Tibial nerve (tissue), 4 donors: ENCODE measurements at places on chromosomes 4 and X. TPM values are rescaled to one million over a fixed set of nuclear protein-coding genes. Genes with fewer than 3 reads are reported as not detected.

CAPN6 gene
- total RNA-seq: 1.3 TPM

ATOH1 gene
- not detected for total RNA-seq

AR gene
- total RNA-seq: 17.6 TPM

SH3TC1 gene
- 176 TPM for total RNA-seq

CSAG1 gene
- total RNA-seq: not detected

DNA sequence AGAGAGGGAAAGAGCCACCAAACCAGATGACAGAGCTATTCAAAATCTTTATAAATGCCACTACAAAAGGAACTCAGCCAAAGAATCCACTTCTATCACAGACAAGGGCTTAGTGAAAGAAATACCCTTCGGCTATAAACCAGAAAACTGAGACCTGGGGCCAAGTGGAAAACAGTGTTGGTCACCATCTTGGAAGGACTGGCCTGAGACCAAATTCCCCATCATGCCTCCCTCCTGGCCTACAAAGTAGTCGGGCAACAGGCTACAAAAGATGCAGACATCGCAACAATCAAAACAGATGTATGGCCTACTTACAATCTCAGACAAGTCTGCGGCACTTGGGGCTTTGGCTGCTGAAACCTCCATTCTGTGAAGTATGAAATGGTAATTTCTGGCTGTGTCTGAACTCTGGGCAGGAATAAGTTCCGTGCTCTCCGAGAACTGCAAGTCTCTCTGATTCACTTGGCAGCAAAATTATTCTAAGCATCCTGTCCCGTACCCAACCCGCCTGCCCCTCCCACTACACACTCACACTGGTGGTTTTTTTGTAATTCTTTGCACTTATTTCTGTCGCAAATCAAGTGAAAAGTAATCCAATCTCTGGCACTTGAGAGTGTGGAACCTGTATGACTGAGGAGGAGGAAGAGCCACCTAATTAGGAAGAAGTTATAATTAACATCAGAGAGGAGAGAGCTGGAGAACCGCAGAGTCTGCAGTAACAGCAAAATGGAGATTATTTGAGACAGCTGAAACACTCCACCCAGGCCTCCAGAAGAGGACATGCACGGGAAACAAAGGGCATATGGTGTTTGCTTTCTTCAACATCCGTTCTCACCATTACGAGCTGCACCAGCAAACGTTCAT is 87.8 kb downstream of the SH3KBP1 start:
- H3K27ac ChIP-seq: peak overlapping the region; percentile 3
- no peaks in the 10 kb centered on the region for H3K27me3 ChIP-seq
- no peak overlapping the region for H3K4me3 ChIP-seq

- no peak for DNase-seq
- no peaks in the 10 kb centered on the region for H3K36me3 ChIP-seq
- no peaks in the 10 kb centered on the region for H3K4me1 ChIP-seq
- H3K27ac ChIP-seq: no peak overlapping the region
- H3K27me3 ChIP-seq: no peaks in the 10 kb centered on the region
Observed at GRCh38 chrX:32370456-32371205, 840.7 kb downstream of the DMD start.

DNA sequence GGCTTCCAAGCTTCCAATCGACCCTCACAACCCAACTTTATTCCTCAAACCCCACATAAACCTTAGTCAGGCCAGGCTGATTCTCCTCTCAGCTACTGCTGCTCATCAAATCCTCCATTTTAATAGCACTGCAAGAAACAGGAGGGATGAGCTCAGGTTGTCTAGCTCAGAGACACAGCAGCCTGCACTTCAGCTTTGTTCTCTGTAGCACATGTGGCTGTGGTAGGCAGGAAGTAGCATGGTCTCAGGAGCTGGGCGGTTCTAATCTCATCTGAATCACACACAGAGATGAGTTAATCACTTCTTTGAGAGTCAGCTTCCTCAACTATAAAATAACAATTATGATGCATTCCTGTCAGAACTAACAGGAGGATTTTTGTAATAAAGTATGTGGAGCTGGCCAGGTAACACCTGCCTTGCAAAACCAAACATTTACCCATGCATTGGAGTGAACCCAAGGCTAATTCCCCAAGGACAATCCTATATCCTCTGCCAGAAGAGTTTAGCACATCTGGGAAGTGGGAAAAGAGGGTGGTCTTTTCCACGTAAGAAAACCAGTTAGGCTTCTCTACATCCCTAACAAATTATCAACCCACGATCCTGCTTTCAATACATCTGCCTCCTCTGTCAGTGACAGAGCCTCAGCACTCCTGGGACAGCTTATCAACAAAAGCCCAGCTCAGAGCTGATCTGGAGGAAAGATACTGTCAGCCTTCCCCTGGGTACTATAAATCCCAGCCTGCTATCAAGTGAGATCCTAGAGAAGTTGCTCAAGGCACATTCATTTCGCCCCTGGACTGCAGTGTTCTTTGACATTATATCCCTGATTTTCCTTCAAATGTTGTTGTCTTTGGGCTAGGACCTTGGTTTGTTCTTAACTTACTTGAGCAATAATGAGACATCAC is 32.8 kb downstream of the ELOVL6 start:
- H3K27ac ChIP-seq: no peak overlapping the region
- H3K4me1 ChIP-seq: no peaks in the 10 kb centered on the region
- H3K27me3 ChIP-seq: no peaks in the 10 kb centered on the region
- no peak overlapping the region for H3K4me3 ChIP-seq
- DNase-seq: no peak

DNA sequence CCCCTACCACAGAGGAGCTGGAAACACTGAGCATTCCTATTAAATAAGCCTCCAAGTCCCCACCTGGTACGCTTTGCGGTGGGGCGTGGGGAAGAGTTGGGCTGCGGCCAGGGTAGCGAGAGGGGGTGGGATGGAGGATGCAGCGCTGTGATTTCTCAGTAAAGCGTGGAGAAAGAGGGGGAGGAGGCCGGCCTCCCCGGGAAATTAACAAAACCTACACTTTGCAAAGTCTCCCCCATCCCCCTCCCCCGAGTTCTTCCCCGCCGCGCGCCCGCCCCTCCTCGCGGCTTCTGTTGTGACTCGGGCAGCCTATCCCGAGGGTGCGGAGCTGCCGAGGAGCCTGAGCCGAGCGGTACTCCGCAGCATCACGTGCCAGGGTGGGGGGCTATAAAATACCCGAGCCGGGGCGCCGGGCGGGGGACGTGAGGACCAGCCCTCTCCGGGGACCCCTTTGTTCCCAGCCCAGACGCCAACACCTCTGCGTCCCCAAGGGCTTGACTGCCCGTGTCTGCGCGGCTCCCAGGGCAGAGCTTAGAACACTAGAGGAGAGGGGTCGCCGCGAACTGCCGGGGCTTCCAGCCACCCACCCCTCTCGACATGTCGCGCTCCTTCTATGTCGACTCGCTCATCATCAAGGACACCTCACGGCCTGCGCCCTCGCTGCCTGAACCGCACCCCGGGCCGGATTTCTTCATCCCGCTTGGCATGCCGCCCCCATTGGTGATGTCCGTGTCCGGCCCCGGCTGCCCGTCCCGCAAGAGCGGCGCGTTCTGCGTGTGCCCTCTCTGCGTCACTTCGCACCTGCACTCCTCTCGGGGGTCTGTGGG is at the start of gene GSX2:
TSS of gene GSX2 (plus strand) at position 416 of the 827 bp plus-strand sequence. CDS start at position 598, 182 bp downstream.
- no peaks in the 10 kb centered on the region for H3K4me1 ChIP-seq
- no peak within 1 kb of the TSS for H3K27ac ChIP-seq
- peak within 1 kb of the TSS; percentile 45 for H3K4me3 ChIP-seq
- H3K27me3 ChIP-seq: no peaks in the 10 kb centered on the region
- no peaks in the 10 kb centered on the region for H3K36me3 ChIP-seq

DNA sequence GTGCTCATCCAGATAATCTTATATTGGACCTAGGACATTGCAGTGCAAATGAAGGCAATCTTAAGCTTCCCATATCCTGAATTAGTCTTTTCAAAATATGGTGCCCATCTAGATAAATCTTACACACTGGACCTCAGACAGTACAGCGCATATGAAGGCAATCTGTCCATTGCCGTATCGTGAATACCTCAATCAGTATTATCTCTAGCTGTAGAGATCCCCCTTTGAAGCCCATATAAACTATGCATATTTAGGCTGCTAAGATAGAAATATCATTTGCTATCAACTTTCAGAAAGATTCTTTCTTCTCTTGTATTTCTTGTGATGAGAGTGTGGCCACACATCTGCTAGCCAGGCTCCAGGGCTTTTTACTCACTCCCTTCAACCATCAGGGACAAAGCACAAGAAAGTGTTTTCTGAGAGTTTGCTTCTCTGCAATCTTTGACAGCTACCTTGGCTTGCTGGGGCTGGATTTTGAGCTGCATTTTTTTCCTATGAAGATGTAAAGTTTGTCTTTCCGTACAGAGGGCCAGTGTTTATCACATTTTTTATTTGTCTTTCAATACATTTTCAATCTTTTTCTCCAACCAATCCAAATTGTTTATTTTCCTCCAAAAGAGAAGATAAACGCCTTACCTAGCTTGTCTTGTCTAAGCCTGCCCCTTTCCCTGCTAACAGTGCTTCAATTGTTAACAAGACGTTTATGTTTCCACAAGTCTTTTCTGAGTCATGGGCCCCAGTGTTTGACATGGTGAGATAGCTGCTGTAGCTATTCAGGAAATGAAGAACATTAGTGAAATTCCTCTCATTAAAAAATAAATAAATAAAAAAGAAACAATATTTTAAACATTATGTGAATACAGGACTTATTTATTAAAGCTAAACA is 57.6 kb upstream of the FAT1 start:
- H3K27me3 ChIP-seq: no peaks in the 10 kb centered on the region
- no peaks in the 10 kb centered on the region for H3K4me1 ChIP-seq
- DNase-seq: no peak
- H3K4me3 ChIP-seq: no peak overlapping the region
- H3K36me3 ChIP-seq: no peaks in the 10 kb centered on the region

DNA sequence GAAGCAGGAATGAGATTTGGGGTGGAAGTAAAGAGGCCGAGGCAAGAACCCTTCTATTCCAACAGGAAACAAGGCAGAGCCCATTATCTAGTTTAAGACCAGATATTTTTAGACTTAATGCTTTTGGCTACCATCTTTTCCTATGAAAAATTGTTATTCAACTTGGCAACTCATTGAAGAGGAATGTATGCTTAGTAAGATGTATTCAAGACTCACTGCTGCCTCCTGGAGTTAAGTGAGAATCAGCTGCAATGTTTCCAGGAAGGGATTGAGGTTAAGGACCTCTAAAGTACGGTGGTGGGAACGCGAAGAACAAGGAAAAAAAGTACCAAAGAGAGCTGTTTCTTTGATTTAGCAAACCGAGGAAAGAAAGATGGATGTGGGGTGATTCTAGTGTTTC is 89.1 kb downstream of the RAPGEF2 start:
- no peak overlapping the region for H3K27ac ChIP-seq
- H3K27me3 ChIP-seq: no peaks in the 10 kb centered on the region
- H3K4me3 ChIP-seq: no peak overlapping the region
- no peaks in the 10 kb centered on the region for H3K4me1 ChIP-seq

- H3K4me3 ChIP-seq: no peak overlapping the region
- H3K27ac ChIP-seq: no peak overlapping the region
- H3K27me3 ChIP-seq: no peaks in the 10 kb centered on the region
- no peaks in the 10 kb centered on the region for H3K4me1 ChIP-seq
Observed at GRCh38 chr4:62051332-62051731, 851.2 kb downstream of the ADGRL3 start.

- H3K27ac ChIP-seq: no peak overlapping the region
- peaks cover 6% of the 10 kb centered on the region for H3K4me1 ChIP-seq
- H3K27me3 ChIP-seq: no peaks in the 10 kb centered on the region
- no peak for DNase-seq
- H3K4me3 ChIP-seq: no peak overlapping the region
Observed at GRCh38 chr4:165709973-165710526, 163.0 kb upstream of the TLL1 start.

- H3K27me3 ChIP-seq: no peaks in the 10 kb centered on the region
- H3K4me1 ChIP-seq: no peaks in the 10 kb centered on the region
- DNase-seq: no peak
- H3K36me3 ChIP-seq: no peaks in the 10 kb centered on the region
- H3K27ac ChIP-seq: no peak overlapping the region
Observed at GRCh38 chr4:39614487-39615162, 24.0 kb downstream of the SMIM14 start.

DNA sequence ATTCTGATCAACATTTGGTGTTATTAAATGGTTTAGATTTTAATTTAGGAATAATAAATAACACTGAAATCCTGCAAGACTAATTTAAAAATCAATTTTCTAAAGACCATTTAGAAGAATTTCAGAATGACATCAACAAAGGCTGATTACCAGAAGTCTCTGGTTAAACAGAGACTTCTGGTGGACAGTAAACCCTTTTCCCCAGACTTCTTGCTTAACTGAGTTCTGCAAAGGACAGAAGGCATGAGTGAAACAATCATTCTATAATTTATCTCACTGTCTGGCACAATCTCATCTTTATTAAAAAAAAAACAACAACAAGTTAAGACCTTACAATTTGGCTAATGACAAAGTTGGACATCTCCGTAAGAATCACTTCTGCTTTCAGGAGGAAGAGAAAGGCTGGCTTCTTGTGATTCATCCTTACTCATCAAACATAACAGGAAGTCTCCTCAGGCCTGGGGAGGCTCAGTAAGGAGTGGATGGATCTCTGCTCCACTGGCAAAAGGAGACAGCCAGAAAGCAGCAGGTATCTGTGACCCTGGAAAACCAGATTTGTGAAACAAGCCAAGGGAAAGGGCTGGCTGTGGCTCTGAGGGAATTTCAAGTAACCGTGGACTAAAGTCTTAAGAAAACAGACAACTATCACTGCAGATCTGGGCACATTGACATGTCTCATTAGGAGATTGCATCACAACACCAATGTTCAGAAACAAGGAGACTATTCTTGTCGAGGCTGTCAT is 908 bp upstream of the TLR6 start:
- no peak overlapping the region for H3K4me3 ChIP-seq
- H3K36me3 ChIP-seq: no peaks in the 10 kb centered on the region
- H3K4me1 ChIP-seq: peaks cover 16% of the 10 kb centered on the region
- no peaks in the 10 kb centered on the region for H3K27me3 ChIP-seq

GRCh38 chr4:157075811-157076577 is at the start of gene GLRB:
TSS of gene GLRB (plus strand) at chr4:157076150. CDS start at chr4:157078025, 1,875 bp downstream.
- H3K27ac ChIP-seq: no peak within 1 kb of the TSS
- no peaks in the 10 kb centered on the region for H3K27me3 ChIP-seq
- no peaks in the 10 kb centered on the region for H3K36me3 ChIP-seq

- no peak overlapping the region for H3K4me3 ChIP-seq
- no peaks in the 10 kb centered on the region for H3K36me3 ChIP-seq
- peak; percentile 17 for DNase-seq
- peaks cover 3% of the 10 kb centered on the region for H3K4me1 ChIP-seq
Observed at GRCh38 chr4:148214529-148215166, 227.6 kb downstream of the NR3C2 start.

GRCh38 chr4:48103483-48104139 is 30.4 kb downstream of the TXK start:
- H3K4me1 ChIP-seq: no peaks in the 10 kb centered on the region
- no peaks in the 10 kb centered on the region for H3K27me3 ChIP-seq
- DNase-seq: no peak
- H3K27ac ChIP-seq: no peak overlapping the region

- no peaks in the 10 kb centered on the region for H3K36me3 ChIP-seq
- H3K27me3 ChIP-seq: no peaks in the 10 kb centered on the region
- no peak overlapping the region for H3K27ac ChIP-seq
- H3K4me1 ChIP-seq: no peaks in the 10 kb centered on the region
Observed at GRCh38 chr4:96681218-96681617, 841.3 kb downstream of the PDHA2 start.

- H3K27me3 ChIP-seq: no peaks in the 10 kb centered on the region
- no peaks in the 10 kb centered on the region for H3K4me1 ChIP-seq
- H3K4me3 ChIP-seq: no peak overlapping the region
- H3K36me3 ChIP-seq: no peaks in the 10 kb centered on the region
- H3K27ac ChIP-seq: no peak overlapping the region
Observed at GRCh38 chr4:106421441-106422296, 53.1 kb upstream of the GIMD1 start.

GRCh38 chrX:96704629-96705028 is 20.0 kb downstream of the DIAPH2 start:
- H3K4me3 ChIP-seq: no peak overlapping the region
- H3K27ac ChIP-seq: no peak overlapping the region
- no peaks in the 10 kb centered on the region for H3K36me3 ChIP-seq
- H3K4me1 ChIP-seq: no peaks in the 10 kb centered on the region
- no peak for DNase-seq
